Suprapubic skin (tissue), 4 donors: ENCODE measurements at places on chromosomes 7 and 10.

DNA sequence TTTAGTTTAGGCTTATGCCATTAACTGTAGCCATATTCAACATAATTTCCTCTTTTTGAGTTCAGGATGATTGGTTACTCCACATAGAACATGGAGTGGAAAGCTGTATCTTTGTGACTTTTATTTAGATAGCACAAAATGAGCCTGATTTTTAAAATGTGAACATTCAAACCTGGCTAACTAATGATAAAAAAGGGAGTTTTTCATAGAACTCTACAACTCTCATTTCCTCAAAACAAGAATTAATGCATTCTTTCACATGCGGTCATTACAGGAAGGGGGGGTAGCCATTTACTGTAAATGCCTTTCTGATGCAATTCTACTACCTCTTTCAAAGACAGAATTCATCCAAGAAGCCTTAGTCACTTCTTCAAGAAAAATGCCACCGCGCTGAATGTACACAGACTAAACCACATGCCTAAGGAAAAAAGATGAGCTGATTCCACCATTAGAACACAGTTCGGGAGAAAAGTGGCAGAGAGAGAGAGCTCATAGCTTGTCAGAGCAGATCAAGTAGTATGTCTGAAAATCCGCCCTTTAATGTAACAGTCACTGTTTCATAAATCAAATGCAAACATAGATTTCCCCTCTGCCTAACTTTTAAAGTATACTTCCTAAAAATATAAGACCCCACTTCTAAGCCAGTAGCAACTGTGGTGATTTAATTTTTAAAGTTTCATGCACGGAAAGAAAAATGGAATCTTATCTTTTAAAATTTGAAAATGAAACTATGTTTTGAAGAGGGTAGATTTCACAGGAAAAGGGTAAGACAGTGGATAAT lies 226.4 kb upstream of the KLF14 start:
- no peak for DNase-seq

DNA sequence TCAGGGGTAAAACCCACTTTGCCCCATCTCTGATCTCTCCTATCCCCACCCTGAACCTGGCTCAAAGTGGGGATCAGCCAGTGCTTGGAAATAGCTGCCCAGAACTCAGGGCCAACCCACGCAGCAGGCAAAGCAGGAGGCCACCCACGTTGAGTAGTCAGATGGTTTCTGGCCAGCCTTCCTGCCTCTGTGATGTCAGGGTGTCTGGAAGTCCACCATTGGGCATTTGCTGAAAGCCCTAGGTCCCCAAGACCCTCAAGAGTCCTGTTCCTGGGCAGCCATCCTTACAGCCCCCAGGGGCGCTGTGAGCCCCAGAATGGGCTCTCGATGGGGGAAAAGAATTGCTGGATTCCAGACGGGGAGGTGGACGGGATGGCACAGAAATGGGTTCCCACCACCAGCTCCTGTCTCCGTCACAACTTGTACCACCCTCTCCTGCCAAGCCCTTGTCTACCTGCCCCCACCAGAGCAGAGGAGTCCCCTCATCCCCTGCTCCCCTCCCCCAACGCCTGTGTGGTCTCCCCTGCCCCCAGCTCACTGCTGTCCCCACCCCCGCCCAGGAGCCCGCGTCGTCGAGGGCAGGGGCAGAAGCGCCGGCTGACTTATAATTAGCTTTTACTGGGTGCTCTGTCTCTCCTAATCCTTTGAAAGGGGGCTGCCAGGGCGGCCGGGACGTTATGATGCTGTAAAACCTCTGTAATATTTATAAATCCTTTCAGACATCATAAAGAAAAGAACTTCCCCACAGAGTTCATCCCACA lies 3.9 kb downstream of the MYL10 start:
- no peak for DNase-seq

- DNase-seq: no peak
Observed at GRCh38 chr10:63901881-63902280, 380.7 kb downstream of the REEP3 start.

DNA sequence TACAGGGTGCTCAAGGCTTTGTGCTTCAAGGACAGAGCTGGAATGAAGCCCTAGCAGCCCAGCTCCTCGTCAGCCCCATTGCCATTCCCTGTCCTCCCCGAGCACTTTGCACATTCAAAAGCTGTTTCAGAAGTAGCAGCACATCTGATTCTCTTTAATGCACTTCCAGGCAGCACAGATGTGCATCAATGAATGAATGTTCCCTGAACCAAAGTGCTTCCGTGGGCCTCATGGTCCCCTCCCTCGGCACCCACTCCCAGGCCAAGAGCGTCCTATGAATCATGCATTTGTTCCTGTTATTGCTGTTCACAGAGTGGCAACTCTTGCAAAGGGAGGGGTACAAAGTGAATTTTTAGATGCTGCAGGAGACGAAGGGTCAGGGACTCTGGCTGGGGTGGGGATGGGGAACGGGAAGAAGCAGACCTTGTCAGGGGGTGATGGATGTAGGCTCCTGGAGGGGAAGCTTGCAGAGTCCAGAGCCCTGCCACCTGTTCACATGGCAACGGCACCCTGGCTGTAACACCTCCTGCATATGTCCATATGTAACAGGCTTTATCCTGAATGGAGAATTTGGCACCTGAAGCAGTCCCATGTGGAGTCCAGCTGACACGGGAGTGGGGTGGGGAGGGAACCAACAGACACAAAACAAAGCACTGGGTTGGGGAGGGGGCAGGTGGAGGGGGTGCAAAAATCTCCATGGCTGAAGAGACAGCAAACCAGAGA lies 62.2 kb upstream of the BAIAP2L1 start:
- no peak for DNase-seq

DNA sequence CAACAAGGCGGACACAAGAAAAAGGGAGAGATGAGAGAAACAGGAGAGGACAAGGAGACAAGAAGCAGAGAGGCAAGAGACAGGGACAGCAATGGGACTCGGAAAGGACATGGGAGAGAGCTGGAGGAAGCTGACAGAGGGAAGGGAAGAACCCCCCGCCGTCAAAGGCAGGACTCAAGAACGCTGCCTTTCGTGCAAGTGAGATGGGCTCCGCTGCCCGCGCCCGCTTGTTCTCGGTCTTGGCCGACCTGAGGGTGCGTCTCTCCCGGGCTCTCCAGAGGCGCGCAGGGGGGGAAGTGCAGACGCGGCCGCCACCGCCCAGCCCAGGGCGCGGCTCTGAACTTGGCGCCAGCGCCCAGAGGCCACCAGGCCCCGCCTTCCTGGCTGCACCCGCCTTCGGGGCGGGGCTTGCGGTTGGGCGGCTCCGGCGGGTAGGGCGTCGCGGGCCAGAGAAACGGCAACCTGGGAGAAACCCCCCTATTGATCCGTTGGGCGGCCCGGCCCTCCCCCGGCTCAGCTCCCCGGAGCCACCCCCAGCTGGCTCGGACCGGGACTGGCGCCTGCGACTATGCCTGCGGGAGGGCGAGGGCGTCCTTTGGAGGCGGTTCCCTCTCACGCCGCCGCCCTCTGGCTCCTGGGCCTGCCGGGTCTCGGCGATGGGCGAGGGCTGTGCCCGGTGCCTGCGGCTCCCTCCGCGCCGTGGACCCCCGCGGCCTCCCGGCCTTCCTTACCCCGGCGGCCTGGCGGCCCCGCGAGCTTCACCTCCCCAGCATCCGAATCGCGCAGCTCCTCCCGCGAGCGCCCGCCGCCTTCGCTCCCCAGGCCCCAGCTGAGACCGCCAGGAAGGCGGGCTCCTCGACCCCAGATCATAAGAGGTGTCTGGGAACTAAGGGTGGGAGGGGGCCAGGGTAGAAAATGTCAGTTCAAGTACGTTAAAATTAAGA lies 2.2 kb upstream of the ANTXRL start:
- DNase-seq: peak; percentile 92

DNA sequence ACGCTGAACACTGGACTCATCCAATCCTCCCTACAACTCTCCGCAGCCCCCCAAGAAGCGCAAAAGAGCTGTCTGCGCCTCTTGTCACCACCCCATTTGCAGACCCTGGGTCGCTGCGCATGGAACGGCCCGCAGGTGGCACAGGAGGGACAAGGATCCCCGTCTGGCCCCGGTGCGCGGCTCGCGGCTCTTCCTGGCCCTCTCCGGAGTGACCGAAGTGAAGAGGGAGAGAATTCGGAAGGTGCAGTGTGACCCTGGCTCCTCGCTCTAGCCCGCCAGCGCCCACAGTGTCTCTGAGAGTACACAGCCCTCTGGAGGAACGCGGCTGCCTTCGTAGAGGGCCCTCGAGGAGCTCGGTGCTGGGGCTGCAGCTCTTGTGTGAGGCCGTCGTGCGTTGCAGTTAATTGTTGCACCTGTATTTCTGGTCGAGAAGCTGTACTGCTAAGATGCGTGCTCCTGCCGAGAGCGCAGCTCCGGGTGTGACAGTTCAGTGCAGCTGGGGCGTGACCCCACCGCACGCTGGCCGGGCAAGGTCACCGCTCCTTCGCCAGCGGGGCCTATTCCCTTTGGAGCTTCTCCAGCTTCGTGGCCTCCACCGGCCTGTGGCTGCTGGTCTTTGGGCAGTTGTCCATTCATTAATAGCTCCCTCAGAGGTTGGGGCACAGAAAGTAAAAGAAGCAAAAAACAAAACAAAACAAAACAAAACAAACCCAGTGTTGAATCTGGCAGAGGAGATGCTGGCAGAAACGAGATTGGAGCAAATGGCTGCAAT lies 119.0 kb downstream of the SEC23IP start:
- DNase-seq: no peak

- DNase-seq: no peak
Observed at GRCh38 chr10:1685699-1686490, 51.4 kb downstream of the ADARB2 start.

DNA sequence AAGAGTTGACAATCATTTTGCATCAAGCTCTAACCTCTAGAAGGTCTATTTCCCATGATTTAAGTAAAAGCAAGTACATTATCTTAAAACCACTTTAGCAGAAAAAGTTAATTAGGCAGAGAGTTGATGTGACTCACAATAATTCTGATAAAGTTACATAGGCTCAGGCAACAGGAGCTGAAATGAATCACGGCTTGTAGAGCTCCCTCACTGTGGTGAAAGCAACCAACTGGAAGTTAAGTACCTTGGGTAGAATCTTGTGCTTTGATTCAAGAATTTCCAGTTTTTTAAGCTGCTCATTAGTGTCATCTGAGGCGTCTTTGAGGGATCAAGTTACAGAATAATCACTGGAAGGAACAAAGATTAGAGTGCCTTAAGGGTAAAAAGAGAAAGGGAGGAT lies 68.9 kb upstream of the NFE2L3 start:
- DNase-seq: no peak

- no peak for DNase-seq
Observed at GRCh38 chr10:77428691-77429395, 208.8 kb downstream of the KCNMA1 start.

GRCh38 chr10:27783660-27784059 lies 38.0 kb upstream of the MKX start:
- DNase-seq: no peak

DNA sequence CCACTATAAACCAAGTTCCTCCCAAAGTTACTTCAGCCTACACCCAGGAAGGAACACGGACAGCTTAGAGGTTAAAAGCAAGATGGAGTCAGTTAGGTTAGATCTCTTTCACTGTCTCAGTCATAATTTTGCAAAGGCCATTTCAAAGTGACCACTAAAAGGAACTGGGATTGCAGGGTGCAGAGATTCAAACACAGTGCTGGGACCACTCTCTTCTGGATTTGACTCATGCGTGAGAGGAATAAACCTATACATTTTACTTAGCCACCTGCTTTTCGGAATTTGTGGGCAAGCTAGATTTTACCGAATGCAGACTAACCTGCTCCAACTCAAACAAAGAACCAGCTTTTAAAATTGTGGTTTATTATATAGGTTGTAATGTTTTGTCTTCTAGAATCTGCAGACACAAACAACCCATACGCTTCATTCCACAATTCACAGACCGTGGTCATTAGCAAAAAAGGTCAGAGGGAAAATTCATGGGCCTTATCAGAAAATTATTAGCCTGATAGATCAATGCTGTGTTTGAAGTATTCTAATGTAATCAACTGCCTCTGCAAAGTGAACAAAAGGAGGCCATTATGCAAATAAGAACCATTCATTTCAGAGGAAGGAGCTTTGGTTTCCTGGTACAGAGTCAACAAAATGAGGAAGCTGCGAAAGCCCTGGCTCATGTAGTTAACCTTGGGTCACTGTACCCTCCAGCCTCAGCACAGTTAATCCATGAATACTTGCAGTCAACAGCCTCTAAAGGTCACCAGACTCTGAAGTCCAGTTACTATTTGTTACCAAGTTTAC lies 342.7 kb upstream of the KLF6 start:
- DNase-seq: no peak
